ENCODE measurements at places on chromosomes 4 and X.

GRCh38 chr4:15653864-15654592 is 1.1 kb downstream of the FBXL5 start:
- DNase-seq, result no peak

GRCh38 chr4:41644288-41644914 is 104.1 kb downstream of the PHOX2B start:
- no peak for DNase-seq

DNA sequence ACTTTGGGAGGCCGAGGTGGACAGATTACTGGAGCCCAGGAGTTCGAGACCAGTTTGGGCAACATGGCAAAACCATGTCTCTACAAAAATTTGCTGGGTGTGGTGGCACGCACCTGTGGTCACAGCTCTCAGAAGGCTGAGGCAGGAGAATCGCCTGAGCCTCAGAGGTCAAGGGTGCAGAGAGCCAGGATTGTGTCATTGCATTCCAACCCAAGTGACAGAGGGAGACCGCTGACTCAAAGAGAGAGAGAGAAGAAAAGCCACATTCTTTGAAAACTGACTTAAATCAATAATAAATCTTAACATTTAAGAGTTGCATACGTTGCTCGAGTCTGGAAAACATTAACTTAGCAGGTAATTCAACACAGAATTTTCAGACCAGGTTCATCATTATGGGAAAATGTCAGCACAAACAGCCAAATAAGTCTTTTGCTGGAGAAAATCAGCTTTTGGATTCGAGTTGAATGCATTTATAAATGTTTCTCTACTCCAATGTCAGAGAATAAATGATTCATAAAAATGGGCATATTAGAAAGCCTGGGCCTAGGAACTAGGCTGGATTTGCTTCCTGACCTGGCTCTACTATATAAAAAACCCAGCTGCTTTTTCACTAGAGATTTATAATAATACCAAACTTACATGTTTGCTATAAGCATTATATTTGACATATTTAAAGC is 68.3 kb upstream of the RBPJ start:
- DNase-seq, result no peak

- DNase-seq, result no peak
Measured at GRCh38 chr4:153170407-153170806, 33.8 kb upstream of the TRIM2 start.

DNA sequence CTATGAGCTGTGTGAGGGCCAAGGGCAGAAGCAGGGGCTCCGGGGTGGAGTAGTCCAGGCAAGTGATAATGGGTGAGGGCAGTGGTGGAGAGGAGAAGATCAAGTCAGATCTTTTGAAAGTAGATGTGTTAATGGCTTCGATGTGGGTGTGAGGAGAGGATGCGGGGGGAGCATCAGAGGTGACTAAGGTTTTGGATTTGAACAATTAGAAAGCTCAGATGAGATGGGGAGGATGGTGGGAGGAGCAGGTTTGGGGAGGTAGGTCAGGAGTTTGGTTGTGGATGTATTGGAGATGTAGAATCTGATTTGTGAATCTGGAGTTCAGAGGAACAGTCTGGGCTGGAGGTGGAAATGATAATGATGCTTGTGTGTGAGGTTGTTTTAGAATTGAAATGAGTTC is 4.6 kb downstream of the FTSJ1 start:
- no peak for DNase-seq

GRCh38 chrX:154542723-154543424 is 3.8 kb downstream of the G6PD start:
- DNase-seq, result peak; percentile 95

GRCh38 chr4:125352521-125352920 is 37.8 kb downstream of the FAT4 start:
- DNase-seq, result no peak

- no peak for DNase-seq
Measured at GRCh38 chrX:108257556-108257955, 166.0 kb downstream of the ATG4A start.

- no peak for DNase-seq
Measured at GRCh38 chr4:47061435-47061834, 30.1 kb downstream of the GABRB1 start.

DNA sequence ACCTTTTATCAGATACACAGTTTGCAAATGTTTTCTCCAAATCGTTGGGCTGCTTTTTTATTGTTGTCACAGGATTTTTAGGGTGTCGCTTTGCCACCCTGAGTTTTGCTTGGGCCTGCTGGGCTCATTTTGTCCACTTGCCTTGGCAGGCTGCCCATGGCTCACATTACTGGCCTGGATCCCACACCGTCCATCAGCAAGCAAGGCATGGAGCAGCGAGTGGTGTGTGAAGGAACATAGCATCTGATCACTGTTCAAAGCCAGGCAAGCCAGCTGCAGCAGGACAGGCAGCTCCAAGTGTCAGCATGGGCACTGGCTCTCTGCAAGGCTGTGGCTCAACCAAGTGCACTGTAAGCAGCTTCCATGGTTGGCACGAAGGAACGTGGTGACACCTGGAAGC is 261.4 kb upstream of the TECRL start:
- DNase-seq, result no peak

- DNase-seq, result no peak
Measured at GRCh38 chr4:2961811-2962441, 1.3 kb downstream of the NOP14 start.

GRCh38 chr4:81648576-81649275 is 177.0 kb upstream of the RASGEF1B start:
- no peak for DNase-seq

DNA sequence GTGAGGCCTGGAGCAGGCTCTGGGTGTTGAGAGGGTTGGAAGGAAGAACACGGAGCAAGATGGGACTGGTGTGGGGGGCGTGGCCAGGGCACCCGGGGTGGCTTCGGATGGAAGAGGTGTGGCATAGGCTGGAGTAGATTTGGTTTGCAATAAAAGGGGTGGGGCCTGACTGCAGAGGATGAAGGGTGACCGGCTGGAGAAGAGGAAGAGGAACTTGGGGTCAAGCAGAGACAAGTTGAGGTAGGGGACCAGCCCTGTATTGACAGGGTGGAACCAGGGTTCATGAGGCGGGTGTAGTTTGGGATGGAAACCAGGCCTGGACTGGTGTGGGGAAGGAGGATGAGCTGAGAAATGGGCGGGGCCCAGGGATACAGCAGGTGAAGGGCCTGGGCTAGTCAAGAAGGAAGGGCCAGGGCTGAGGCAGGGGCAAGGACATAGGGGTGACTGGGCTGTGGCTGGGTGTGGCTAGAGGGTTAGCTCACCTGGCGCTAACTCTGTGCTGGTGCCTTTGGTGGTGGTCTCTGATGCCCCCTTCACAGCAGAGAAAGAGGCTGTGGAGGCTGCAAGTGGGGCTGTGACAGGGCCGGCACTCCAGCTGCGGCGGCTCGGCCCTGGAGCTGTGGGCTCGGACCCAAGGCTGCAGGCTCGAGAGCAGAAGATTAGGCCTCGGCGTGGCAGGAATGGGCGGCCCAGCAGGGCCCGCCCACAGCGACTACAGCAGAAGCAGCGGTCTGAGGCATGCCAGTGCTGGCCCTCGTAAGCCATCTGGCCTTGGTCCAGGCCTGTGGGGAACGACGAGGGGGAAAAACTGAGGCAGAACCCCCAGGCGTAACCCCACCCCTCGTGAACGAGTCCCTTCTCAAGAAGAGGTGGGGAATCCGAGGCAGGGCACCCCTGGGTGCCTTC is 5.0 kb downstream of the PLP2 start:
- no peak for DNase-seq

DNA sequence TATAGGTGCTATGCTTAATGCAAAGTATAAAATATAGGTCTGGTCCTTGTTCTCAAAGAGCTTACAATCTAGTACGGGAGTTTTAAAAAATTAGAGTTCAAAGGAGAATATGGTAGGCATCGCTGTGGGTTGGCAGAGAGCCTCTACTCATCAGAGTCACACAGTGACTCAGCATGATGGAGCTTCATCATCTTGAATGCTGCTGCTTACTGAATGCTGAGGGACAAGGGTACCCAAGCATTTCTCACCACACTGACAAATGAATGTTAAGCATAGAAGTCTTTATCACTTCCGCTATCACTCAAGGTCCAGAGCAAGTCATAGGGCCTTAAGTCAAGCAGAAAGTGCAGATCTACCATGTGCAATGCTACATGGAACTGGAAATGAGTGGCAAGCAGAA is 268.6 kb upstream of the IGFBP7 start:
- DNase-seq, result peak; percentile 4

- no peak for DNase-seq
Measured at GRCh38 chr4:74161666-74162450, 3.9 kb downstream of the MTHFD2L start.

DNA sequence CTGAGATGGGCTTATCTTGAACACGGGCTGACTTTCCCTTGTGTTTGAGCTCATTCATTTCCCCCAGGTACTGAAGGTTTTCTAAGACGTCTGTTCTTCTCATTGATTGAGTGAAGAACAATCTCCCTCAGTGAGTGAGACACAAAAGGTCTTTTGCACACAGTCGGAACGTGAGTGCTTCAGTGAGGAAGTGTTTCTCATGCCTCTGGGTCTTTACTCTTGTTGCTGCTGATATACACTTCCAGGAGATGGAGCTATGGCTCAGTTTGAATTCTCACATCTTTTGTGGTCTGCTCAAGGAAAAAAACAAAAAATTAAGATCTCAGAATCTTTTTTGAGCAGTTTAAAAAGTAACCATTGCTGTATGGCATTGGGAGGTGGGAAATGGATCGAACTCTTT is 981.9 kb upstream of the TENM3 start:
- DNase-seq, result no peak

DNA sequence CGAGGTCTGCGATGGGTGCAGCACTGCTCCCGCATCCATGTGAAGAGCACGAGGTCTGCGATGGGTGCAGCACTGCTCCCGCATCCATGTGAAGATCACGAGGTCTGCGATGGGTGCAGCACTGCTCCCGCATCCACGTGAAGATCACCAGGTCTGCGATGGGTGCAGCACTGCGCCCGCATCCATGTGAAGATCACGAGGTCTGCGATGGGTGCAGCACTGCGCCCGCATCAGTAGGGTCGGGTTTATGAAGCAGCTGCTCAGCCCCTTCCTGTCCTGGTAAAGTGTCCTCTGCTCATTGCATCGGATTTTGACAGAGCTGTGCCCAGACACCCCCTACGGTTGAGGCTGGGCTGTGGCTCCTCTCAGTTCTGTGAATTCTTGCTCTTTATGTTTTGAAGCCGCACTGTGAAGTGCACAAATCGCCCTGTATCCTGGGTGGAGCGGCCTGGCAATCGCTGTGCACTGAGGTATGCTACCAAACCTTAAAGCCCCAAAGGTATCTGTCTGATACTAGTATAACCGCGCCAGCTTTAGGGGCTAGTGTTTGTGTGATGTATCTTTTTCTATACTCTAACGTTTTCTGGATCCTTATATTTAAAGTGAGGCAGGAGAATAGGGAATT is 98.7 kb downstream of the CPZ start:
- DNase-seq, result no peak

DNA sequence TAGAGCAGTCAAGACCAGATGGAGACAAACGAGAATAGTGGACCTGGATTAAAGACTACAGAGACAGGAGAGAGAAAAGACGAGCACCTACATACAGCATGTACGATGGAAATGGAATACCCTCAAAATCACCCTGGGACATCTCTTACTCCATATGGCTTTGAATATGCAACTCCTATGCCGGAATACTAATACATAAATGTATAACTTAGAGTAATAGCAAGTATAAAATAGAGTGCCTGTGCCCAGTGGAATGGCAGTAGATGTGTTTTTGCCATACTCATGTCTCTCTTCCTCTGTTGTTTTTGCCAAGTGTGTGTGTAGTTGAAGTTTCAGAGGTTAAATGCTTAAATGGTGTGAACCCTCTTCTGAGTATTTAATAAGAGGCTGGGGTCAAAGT is 39.8 kb upstream of the LIMCH1 start:
- DNase-seq, result no peak

- DNase-seq, result no peak
Measured at GRCh38 chr4:155734065-155734464, 24.8 kb upstream of the GUCY1B1 start.

GRCh38 chr4:147658501-147658900 is 25.5 kb downstream of the PRMT9 start:
- no peak for DNase-seq

DNA sequence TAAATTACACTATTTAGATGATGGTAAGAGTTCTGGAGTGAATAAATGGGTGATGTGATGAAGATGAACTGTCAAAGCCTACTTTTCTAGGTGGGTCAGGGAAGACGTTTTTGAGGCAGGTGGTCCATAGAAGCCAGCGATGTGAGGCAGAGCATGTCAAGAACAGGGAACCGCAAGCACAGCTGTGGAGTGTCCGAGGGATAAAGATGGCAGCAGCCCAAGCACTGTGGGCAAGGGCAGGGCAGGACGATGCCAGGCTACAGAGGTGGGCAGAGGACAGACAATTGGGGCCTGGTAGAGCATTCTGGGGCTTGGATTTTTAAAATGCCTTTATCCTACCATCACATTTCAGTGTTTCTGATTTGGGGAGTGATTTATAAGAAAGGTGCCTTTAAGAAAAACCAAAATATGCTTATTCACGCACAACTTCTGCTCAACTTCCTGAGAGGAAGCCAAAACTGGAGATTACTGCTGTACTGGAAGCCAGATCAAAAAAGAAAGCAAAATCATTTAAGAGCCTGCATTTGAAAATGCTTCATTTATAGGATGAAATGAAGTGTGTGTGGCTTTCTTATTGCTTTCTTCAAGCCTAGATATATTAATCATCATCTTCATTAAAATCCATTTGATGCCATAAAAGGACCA is 119.0 kb upstream of the WDR17 start:
- DNase-seq, result no peak

DNA sequence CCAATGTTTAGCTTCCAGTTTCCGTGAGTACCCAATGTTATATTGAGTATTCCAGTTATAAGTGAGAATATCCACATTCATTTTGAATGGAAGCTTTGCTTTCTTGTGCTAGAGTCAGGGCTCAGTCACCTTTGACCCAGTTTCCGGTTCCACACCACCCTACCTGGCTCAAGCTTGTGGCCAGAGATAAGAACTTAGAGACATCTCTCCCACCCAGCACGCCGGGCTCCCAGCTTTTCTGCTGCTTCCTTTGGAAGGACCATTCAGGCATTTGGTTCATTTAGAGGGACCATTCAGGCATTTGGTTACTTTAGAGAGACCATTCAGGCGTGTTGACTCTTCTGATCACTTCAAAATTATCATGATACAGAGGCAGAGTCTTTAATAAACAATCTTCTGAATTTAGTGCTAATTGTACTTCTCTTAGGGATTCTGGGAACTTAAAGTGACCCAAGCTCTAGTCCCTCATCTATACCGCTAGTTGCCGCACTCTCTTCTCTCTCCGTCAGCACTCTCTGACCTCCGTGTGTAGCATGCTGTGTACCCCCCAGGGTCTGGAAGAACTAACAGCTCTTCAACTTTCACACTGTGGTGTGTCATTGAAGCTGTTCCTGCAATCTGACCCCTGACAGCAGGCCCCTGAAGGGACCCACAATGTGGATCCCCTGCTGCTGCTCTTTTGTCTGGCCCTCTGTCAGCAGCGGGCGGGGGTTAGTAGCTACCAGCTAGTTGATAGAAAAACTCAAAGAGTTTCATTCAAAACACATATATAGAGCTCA is 943.1 kb downstream of the ARAP2 start:
- no peak for DNase-seq

All from A549 (cell line).